Activated CD4-positive, alpha-beta T cell treated with anti-CD3 and anti-CD28 coated beads, Interleukin-2, amount 50 U/mL, for 16 hours (primary cell): ENCODE measurements at places on chromosomes 11 and 22.

DNA sequence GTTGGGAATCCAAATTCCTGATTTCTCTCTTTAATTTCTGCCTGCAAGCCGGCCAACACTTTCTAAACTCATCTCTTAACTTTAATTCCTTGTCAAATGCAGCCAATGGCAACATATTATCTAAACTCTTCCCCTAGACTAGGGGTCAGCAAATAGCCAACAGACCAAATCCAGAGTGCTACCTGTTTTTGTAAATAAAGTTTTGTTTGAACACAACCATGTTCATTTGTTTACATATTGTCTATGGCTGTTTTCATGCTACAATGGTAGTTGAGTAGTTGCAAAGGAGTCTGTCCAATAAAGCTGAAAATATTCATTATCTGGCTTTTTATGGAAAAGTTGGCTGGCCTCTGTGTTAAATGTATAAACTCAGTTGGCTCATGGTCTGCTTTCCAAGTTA, 37.2 kb upstream of the RASSF10 start:
- no peak for DNase-seq

- no peak for DNase-seq
Observed at GRCh38 chr22:49312601-49313000, 515.1 kb downstream of the BRD1 start.

GRCh38 chr22:50398831-50399648, 55.9 kb downstream of the PPP6R2 start:
- DNase-seq = no peak

GRCh38 chr11:86183694-86184093, 60.9 kb upstream of the EED start:
- peak; percentile 63 for DNase-seq

GRCh38 chr11:7081441-7081840, 7.4 kb upstream of the RBMXL2 start:
- DNase-seq = no peak

DNA sequence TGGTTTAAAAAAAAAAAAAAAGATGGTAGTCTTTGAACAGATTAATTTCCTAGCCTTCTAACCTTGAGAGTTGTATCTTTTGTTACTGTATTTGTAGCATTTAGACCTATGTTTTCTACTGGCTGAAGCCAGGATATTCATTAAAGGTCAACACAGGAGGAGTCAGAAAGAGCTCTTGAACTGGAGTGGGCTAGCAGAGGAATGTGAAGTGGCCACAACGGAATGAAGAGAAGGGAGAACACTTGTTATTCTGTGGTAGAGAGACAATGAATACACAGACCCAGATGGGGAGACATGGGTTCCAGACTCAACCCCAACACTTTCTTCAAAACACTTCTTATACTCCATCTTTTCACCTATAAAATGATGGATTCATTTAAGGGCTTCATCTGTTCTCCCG, 88.1 kb downstream of the RELT start:
- DNase-seq = no peak

GRCh38 chr22:49507607-49508292, 319.9 kb downstream of the BRD1 start:
- DNase-seq = no peak

DNA sequence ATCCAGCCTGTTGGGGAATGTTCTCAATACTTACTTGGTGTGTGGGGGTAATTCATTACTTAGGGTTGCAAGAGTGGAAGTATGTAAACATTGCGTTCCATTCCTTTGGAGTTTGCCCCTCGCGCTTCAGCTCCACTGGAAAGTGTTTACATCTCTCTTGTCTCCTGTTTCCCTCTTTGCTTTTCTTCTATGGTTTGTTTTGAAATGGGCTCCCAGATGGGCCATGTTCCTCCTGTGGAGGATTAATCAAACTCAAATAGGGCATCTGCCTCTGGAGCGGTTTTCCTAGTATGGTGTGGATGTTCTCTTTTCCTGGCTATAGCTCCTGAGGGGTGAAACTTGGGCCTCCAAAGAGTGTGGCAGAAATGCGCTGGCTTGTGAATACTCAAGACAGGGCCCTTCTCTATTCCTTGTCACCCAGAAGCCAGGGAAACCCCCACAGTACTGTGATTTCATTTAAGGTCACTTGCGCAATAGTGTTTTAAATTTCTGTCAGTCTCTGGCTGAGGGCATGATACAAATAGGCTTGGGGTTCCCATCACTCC, 51.9 kb downstream of the CD44 start:
- no peak for DNase-seq

DNA sequence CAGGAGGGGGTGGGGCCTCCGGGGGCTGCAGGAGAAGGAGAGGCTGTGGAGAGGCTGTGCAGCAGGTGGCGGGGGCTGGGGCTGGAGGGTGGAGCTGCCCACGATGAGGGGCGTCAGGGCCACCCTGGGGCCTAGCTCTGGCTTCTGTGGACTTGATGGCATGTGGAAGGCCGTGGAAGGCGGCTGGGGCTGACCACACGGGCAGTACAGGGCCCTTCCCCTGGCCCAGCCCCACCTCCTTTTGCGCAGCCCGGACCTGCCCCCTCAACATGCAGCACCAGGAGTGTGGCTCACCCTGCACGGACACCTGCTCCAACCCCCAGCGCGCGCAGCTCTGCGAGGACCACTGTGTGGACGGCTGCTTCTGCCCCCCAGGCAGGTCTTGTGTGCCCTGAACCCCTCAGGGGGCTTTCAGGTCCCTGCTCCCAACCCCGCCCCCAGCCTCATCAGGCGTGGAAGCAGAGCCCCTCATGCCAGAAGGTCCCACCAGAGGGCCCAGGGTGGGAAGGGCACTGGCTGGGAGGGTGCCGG, 6.1 kb downstream of the MUC5B start:
- no peak for DNase-seq

DNA sequence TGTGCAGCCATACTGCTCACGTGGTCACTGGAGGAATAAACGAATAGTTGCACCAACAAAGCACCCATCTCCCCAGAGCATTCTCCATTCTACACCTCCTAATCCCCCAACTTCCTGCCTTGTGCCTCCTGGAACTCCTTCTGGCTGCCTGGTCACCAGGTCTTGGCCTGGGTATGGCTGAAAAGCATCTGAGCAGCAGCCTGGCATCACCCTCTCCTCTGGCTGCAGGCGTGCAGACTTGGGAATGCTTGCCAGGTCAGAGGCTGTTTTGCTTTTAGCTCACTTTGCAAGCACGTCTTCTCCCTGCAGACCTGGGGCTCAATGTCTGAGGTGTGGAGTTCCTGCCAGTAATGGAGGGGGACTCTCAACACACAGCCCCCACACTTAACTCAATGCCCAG, 33.3 kb upstream of the KCNJ11 start:
- no peak for DNase-seq

- DNase-seq = peak; percentile 20
Observed at GRCh38 chr11:72573072-72573854, 101.0 kb downstream of the PDE2A start.

DNA sequence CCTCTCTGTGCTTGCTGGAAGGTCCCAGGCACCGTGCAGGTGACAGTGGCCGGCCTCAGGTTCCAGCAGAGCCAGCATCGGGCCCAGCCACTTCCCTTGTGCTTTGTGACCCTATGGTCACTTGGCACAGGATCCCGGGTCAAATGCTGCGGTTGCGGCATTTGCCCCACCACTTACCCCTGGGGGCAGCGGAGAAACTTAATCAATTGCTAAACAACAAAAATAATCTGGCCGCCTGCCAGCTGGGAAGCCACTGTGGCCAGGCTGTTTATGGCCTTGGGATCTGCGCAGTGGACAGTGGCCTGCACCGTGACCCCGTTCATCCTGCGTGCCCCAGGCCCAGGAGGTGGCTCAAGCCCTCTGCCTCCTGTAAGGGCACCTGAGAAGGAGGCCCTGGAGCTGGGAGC, 65.0 kb downstream of the LRP5 start:
- DNase-seq = no peak

- DNase-seq = peak; percentile 17
Observed at GRCh38 chr11:75677275-75677674, 8.4 kb upstream of the MAP6 start.

- no peak for DNase-seq
Observed at GRCh38 chr11:27295928-27296327, 67.1 kb downstream of the CCDC34 start.

DNA sequence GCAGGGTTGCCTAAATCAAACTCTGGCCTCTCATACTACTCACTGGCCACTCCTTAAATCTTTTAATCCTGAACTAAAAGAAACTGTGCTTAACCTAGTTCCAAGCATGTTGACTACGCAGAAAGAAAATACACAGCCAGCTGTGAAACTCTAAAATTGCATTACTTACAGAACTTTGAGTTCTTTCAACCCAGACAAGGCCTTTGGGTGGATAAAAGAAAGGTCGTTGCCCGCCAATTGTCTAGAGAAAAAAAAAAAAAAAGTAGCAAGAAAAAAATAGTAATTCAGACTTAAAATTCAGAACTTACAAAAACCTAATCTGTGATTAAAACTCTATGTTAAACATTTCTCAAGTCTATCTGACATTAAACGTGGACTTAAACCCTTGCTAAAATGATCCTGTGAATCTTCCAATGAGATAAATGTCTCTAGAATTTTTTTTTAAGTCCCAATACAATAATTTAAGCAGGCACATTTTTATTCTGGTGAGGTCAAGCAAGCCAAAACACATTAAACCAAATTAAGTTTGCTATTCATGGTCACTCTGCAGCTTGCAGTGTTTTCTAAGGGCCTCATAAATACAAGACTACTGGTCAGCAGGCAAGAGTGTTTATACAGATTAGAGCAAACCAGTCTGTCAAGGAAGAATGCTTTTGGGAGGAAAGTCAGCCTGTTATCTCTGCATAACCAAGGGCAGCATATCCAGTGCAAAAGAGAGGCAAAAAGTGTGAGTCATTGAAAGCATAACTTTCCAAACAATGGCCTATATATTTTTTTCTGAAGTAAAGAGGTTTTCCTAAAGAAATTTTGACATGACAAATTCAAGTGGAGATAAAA, 29.5 kb upstream of the CCDC34 start:
- DNase-seq = no peak

DNA sequence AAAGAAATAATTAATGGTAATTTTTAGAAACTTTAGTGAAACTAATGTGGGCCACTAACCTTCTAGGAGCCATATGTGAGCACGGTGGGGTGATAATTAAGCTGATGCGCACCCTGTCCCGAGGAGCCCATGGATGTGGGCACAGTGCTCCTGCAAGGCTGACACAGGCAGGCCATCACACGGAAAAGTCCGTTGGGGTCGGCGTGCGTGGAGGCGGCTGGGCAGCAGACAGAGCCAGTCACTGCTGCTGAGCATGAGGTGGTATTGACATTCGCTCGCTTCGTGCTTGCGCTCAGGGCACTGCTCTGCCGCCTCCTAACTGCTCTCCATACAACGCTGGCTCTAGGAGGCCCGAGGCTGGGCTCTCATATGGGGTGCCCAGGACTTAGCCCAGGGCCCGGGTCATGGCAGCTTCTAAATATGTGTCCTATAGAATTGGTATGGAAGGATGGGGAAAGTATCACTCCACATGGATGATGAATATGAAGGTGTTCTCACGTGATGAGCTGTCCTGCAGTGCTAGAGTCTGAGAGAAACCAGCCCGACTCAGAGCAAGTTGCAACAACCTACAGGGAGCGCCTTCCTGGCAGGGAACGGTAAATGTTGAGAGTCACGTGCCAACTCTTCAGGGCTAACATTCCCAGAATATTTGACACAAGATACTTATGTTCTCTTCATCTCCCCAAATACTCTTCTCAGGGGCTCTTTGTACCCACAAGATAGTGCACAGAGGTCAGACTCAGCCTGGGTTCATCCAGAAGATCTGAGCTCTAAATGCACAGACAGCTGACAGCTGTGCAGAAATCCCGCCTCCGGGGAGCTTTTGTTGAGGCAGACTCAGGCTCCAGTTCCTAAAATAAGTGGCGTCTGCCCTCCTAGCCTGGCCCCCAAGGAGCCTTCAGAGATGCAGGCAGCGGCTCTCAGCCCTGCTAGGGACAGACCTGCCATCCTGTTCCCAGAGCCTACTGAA, 50.6 kb upstream of the ARFGAP3 start:
- no peak for DNase-seq

- no peak for DNase-seq
Observed at GRCh38 chr11:71432761-71433647, 15.2 kb downstream of the DHCR7 start.

DNA sequence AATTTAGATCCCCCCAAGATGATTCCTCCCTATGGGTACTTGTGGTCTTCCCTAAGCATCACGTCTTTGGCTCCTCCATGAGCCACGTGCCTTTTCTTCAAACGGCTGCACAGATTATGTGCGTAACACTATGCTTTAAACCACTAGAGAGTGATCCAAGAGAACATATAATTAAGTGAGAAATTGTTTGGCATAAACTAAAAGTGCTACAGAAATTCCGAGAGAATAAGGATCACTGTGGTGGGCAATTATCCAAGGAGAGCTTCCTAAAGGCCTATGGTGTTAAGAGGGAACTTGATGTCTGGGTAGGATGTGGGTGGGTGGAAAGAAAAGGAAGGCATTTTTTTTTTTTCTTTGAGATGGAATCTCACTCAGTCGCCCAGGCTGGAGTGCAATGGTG, 110.9 kb downstream of the MAML2 start:
- DNase-seq = no peak

DNA sequence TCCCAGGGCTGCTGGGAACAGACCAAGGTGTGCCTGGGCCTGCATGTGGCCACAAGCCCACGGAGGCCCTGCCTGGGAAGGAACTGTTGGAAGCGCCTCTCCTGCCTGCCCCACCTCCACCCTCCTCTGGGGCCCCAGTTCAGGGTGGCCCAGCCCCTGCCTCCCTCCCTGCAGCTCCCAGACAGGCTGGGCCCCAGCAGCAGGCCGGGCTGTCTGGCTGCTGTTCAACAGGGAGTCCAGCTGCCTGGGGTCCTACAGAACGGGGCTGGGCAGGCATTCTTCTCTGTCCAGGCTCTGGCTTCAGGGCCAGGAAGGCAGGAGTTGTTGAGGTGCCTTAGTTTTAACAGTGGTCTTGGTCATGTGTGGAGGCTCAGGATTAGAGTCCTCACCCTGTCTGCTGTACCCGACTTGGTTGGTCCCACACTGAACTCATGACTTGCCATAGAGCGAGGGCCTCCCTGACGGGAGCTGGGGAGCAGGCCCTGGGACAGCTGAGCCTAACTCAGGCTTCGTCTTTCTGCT, 11.8 kb downstream of the PRDM11 start:
- DNase-seq = no peak

GRCh38 chr22:17228725-17229126, 9.5 kb upstream of the ADA2 start:
- no peak for DNase-seq

- DNase-seq = no peak
Observed at GRCh38 chr11:19868281-19868821, 155.7 kb downstream of the NAV2 start.

GRCh38 chr11:59601788-59602187, 13.8 kb downstream of the OSBP start:
- no peak for DNase-seq

DNA sequence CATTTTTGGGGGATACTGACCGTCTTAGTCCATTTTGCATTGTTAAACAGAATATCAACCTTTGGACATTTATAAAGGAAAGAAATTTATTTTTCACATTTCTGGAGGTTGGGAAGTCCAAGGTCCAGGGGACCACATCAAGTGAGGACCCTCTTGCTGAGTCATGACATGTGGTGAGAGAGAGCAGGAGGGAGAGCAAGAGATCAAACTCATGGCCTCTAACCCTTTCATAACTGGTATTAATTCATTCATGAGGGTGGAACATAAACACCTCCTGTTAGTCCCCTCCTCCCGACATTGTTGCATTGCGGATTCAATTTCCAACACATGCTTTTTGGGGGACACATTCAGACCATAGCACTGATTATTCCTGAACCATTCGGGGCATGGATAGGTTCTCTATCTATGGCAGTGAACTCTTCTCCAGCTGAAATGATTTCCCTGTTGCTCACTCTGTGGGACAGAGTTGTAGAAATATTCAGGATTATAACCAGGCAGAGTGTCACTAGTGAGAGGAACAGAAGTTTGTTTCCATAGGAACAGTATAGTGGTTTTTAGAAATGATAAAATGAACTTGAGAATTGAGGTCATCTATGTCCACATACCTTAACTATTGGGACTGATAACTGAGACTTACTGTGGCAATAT, 88.2 kb upstream of the OR9Q1 start:
- no peak for DNase-seq
